ENCODE measurements at places on chromosomes 1 and 21. TPM values are rescaled to one million over a fixed set of nuclear protein-coding genes. Genes with fewer than 3 reads are reported as not detected.

Gene ATP6V1G3
- not detected for total RNA-seq

Gene CIART
- total RNA-seq: 2.2 TPM

Gene FMO4
- 2.0 TPM for total RNA-seq

Gene CFAP107
- total RNA-seq: 0.62 TPM

Gene PLEKHN1
- not detected for total RNA-seq

Gene BEND5
- total RNA-seq: 11.8 TPM

DNA sequence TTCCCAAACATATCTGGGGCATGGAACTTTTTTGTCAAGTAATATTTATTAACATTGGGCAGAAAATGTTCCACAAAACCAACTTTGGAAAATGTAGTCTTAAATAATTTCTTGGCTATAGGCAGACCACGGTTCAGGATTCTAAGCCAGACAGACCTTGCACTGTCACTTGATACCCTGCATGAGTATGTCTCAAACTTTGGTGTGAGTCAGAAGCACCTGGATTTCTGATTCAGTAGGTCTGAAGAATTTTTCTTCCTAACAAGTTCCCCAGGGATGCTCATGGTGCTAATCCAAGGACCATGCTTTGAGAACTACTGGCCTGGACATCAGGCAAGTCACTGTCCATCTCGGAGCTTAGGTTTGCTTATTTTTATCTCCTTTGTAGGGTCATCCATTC, 562.0 kb downstream of the PLPP3 start:
- no peak overlapping the region for H3K27ac ChIP-seq
- no peaks in the 10 kb centered on the region for H3K4me1 ChIP-seq
- peak; percentile 70 for DNase-seq
- no peaks in the 10 kb centered on the region for H3K36me3 ChIP-seq

DNA sequence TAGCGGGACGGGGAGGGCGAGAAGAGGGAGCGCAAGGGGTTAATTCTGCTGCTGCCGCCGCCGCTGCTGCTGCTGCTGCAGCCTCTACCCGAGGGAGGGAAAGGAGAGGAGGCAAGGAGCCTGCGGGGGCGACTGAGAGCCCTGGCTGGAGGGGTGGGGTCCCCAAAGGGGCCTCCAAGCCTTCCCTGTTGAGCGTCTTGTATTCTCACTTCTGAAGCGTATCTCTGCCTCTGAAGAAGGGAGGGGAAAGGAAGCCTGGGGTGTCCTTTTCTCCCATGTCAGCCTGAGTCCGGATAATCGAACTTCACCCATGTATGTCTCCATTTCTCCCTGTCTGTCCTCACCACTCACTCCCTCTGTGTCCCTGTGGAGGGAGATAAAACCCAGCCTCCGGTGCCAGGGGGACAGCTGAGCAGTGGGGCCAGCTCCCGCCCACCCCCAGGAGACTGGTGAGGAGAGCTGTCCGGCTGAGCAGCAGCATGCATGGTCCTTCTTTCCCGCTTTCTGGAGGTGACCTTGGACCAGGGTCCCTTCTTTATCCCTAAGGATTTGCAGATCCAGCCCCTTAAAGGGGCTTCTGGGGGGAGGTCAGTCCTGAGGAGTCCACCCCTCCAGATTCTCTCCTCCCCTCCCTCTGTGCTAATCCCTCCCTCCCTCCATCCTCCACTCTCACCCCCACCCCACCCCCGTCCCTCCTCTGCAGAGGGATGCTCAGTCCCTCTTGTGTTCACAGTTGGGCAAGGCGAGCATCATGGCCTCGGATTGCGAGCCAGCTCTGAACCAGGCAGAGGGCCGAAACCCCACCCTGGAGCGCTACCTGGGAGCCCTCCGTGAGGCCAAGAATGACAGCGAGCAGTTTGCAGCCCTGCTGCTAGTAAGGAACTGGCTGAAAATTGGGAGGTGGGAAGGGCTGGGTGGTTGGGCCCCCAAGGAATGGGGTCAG, 1.0 kb downstream of the NCDN start:
- peak; percentile 48 for DNase-seq
- H3K36me3 ChIP-seq: peaks cover 19% of the 10 kb centered on the region
- H3K27ac ChIP-seq: peak overlapping the region; percentile 56
- peaks cover 45% of the 10 kb centered on the region for H3K4me1 ChIP-seq
- H3K27me3 ChIP-seq: no peaks in the 10 kb centered on the region
- H3K4me3 ChIP-seq: peak overlapping the region; percentile 84

- no peaks in the 10 kb centered on the region for H3K36me3 ChIP-seq
- no peaks in the 10 kb centered on the region for H3K4me1 ChIP-seq
- no peaks in the 10 kb centered on the region for H3K27me3 ChIP-seq
- no peak overlapping the region for H3K4me3 ChIP-seq
These were observed 8.2 kb upstream of the GJA9 start for GRCh38 chr1:38889589-38889988.

DNA sequence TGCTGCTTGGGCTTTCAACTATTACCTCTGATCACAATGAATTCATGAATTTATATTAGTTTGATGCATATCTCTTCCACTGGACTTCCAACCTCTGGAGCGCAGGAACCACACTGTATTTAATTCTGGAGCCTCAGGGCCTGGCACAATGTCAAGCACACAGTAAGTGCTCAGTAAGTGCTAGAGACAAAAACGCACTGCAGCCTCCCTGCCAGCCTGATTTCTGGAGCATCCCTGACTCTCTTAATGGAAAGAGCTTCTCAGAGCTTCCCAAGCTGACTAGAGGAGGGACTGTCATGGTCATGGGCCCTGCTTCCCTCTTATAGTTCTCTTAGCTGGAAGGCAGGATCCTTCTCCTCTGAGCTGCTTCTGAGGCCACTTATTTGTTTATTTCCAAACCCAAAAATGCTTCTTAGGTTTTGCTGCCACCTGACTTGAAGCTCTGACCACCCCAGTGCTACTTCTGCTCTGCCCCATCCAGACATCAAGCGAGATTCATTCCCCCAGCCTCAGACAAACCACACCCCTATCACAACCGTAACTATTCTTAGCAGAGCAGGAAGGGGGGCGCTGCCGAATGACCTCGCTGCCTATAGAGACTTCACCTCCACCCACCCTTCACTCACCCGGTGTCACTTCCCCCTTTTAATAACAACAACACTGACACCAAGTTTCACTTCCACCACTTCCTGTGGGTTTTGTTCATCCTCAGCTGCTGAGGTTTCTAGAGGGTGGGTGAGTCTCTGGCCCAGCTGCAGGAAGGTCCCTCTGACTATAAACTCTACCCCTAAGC, 33.6 kb downstream of the NUAK2 start:
- H3K4me1 ChIP-seq: peaks cover 37% of the 10 kb centered on the region
- no peak overlapping the region for H3K27ac ChIP-seq
- no peaks in the 10 kb centered on the region for H3K36me3 ChIP-seq
- no peak overlapping the region for H3K4me3 ChIP-seq

- no peak for DNase-seq
- no peaks in the 10 kb centered on the region for H3K27me3 ChIP-seq
- no peaks in the 10 kb centered on the region for H3K36me3 ChIP-seq
- H3K27ac ChIP-seq: no peak overlapping the region
- no peak overlapping the region for H3K4me3 ChIP-seq
These were observed 33.5 kb upstream of the ABCD3 start for GRCh38 chr1:94384485-94385265.

GRCh38 chr1:80047791-80048190, 1041.3 kb upstream of the ADGRL4 start:
- DNase-seq: peak; percentile 3
- no peak overlapping the region for H3K4me3 ChIP-seq
- no peak overlapping the region for H3K27ac ChIP-seq
- no peaks in the 10 kb centered on the region for H3K4me1 ChIP-seq

DNA sequence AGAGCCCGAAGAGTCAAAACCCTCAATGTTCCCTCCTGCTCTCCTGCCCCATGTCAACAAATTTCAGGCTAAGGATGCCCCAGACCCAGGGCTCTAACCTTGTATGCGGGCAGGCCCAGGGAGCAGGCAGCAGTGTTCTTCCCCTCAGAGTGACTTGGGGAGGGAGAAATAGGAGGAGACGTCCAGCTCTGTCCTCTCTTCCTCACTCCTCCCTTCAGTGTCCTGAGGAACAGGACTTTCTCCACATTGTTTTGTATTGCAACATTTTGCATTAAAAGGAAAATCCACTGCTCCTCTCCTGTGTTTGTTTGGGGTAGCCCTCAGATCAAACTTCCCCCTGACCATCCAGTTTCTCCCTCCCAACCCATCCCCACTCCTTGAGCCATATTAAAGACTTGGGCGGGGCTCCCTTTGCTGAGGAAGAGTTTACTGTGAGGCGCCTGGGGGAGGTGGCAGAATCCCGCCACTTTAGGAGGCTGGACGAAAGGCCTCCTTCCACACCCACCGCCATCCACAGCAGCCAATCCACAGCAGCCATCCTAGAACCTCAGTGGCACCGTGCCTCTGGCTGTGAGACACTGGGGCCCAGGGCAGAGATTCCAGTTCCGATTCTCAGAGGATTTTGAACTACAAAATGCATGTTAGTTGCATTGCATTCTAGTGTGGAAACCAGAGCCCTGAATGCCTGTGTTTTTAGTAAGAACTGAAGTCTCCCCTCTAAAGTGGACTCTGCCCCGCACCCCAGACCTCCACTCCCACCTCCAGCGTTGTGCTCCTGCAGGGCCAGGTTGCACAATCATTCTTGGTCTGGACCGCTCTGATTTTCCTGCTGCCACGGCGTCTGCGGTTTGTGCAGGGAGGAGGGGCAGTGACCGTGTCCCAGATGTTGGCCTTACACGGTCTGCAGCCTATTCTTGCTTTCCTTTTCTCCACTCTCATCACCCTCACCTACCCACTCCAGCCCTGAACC, 3.0 kb downstream of the OLFML3 start:
- H3K4me1 ChIP-seq: peaks cover 72% of the 10 kb centered on the region
- H3K4me3 ChIP-seq: peak overlapping the region; percentile 32
- no peaks in the 10 kb centered on the region for H3K27me3 ChIP-seq
- H3K36me3 ChIP-seq: peaks cover 6% of the 10 kb centered on the region
- H3K27ac ChIP-seq: peak overlapping the region; percentile 90
- DNase-seq: peak; percentile 96

GRCh38 chr1:172478485-172478884, 34.6 kb upstream of the PIGC start:
- H3K36me3 ChIP-seq: no peaks in the 10 kb centered on the region
- H3K27ac ChIP-seq: no peak overlapping the region
- DNase-seq: no peak
- H3K4me1 ChIP-seq: no peaks in the 10 kb centered on the region

GRCh38 chr1:31955917-31956736, 18.0 kb upstream of the PTP4A2 start:
- no peaks in the 10 kb centered on the region for H3K27me3 ChIP-seq
- no peak overlapping the region for H3K4me3 ChIP-seq
- H3K27ac ChIP-seq: peak overlapping the region; percentile 91
- H3K4me1 ChIP-seq: peaks cover 24% of the 10 kb centered on the region

DNA sequence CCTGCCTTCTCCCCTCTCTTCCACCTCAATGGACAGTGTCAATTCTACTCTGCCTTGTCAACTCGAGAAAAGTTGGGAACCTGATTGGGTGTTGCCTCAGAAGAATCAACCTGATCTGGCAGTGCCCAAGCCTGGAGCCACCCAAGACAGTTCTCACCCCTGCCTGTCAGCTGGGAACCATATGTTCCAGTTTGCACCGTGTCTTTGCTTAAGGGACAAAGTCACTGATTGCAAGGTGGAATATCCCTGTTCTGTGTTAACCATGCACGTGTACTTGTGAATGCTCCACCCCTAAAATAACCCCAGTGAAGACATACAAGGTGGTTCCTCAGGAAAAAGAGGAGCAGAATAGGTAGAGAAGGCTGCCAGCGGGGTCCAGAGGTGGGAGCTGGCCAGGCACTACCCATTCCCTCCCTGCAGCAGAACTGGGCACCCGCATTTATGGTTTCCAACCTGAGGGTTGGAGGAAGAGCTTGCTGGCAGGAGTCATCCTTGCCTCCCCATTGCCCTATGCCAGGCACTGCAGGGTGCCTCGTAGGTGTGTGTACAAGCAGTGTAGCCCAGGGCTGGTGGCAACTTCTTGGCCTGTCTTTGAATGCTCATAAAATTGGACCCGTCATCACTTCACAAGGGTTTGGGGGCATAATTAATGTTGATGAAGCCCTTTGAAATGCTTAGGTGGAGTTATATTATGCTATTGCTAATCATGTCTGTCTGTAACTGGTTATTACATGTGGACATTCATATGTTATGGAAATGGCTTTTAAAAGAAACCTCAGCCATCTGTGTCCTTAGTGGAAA, 11.3 kb downstream of the NIPAL3 start:
- no peak for DNase-seq
- no peak overlapping the region for H3K27ac ChIP-seq
- H3K4me3 ChIP-seq: no peak overlapping the region
- H3K36me3 ChIP-seq: no peaks in the 10 kb centered on the region

GRCh38 chr1:111176678-111177077, 23.8 kb downstream of the DENND2D start:
- no peaks in the 10 kb centered on the region for H3K4me1 ChIP-seq
- peaks cover 6% of the 10 kb centered on the region for H3K36me3 ChIP-seq
- DNase-seq: no peak
- no peak overlapping the region for H3K27ac ChIP-seq
- no peak overlapping the region for H3K4me3 ChIP-seq

DNA sequence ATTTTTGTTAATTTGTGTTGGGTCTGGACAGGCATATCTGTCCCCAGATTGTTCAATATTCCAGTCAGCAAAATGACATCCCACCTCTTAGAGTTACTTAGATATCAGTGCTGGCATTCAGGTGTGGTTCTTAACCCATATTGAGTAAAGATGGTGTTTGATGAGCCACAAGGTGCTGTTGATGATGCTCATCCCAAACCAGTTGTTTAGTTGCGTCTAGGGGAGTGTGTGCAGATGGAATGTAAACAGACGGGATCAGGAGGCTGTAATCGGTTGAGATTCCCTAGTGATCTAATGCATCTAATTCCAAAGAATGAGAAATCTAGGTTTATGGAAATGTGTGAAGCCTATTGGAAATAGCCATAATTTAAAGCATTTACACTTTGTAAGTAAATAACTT, 1.1 kb downstream of the HOOK1 start:
- no peak for DNase-seq
- H3K27ac ChIP-seq: no peak overlapping the region
- no peak overlapping the region for H3K4me3 ChIP-seq
- no peaks in the 10 kb centered on the region for H3K36me3 ChIP-seq
- H3K4me1 ChIP-seq: peaks cover 11% of the 10 kb centered on the region

DNA sequence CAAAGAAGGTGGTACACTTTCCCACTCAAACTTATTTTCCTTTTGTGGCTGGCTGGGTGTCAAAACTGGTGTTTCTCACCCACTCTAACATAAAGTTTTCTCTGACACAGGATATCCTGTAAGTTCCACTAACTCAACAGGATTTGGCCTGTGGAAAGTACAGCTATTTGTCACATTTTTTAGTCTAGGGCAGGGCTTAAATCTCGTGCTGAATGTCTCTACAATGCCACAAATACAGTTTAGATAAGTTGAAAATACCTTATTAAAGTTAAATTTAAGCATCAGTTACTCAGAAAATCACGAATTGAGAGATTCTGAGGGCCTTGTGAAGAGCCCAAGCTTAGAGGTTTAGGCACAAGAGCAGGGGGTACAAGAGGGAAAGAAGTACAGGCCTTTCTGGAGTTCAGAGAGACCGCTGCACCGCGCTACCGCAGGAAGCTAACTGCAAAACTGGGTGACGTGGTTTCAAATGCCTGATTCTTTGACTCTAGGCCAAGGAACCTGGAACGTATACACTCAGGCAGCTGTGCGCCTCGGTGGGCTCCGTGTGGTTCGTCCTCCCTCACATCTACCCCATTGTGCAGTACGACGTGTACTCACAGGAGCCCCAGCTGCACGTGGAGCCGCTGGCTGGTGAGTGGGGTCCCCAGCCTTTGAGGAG, 23.4 kb upstream of the PWP2 start:
- peak overlapping the region; percentile 36 for H3K27ac ChIP-seq
- H3K27me3 ChIP-seq: no peaks in the 10 kb centered on the region
- peak; percentile 20 for DNase-seq
- H3K4me3 ChIP-seq: no peak overlapping the region
- H3K36me3 ChIP-seq: peaks cover 69% of the 10 kb centered on the region
- peaks cover 2% of the 10 kb centered on the region for H3K4me1 ChIP-seq

GRCh38 chr1:8815582-8816151, 1.8 kb downstream of the RERE start:
- H3K4me1 ChIP-seq: peaks cover 11% of the 10 kb centered on the region
- H3K27me3 ChIP-seq: no peaks in the 10 kb centered on the region
- peak; percentile 38 for DNase-seq
- H3K27ac ChIP-seq: peak overlapping the region; percentile 95

Data from muscle of leg (tissue), 16 donors.